Epithelial cell of proximal tubule (primary cell): ENCODE measurements at places on chromosomes 1 and 21.

- DNase-seq: no peak
Measured at GRCh38 chr21:32687643-32688345, 40.0 kb downstream of the SYNJ1 start.

GRCh38 chr1:31694069-31694963 lies 9.5 kb downstream of the COL16A1 start:
- DNase-seq: no peak

- DNase-seq: no peak
Measured at GRCh38 chr1:172641492-172641891, 17.4 kb upstream of the FASLG start.

DNA sequence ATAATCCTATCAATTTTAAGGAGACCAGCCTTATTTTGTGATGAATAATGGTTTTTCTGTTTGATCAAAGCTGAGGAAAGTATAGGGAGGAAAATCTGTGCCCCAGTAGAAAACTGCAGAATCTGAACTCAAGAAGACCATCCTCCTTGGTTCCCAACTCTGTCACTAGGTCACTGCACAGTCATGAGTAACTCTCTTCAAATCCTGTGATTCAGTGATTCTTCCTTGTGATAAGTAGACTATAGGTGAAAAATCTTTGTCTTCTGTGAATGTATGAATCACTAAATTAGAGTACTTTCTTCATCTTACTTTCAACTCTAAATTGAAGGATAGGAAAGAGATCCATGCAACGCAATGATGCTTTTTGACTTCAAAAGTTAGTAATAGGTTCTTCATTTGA lies 13.3 kb upstream of the OR2L5 start:
- DNase-seq: no peak

DNA sequence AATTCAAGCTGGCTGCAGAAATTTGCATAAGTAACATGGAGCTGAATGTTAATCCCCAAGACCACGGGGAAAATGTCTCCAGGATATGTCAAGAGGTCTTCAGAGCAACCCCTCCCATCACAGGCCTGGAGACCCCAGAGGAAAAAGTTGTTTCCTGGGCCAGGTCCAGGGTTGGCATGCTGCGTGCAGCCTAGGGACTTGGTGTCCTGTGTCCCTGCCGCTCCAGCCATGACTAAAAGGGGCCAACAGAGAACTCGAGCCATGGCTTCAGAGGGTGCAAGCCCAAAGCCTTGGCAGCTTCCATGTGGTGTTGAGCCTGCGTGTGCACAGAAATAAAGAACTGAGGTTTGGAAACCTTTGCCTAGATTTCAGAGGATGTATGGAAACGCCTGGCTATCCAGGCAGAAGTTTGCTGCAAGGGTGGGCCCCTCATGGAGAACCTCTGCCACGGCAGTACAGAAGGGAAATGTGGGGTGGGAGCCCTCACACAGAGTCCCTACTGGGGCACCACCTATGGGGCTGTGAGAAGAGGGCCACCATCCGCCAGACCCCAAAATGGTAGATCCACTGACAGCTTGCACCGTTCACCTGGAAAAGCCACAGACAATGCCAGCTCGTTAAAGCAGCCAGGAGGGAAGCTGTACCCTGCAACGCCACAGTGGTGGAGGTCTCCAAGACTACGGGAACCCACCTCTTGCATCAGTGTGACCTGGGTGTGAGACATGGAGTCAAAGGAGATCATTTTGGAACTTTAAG lies 222.9 kb downstream of the COP1 start:
- no peak for DNase-seq

- DNase-seq: no peak
Measured at GRCh38 chr1:100868364-100868995, 26.2 kb downstream of the EXTL2 start.

GRCh38 chr1:155527677-155528076 lies 34.9 kb downstream of the ASH1L start:
- DNase-seq: no peak

- DNase-seq: peak; percentile 19
Measured at GRCh38 chr1:185244015-185244747, 72.9 kb downstream of the IVNS1ABP start.

GRCh38 chr1:59055908-59056719 lies 240.8 kb upstream of the FGGY start:
- DNase-seq: no peak

- peak; percentile 54 for DNase-seq
Measured at GRCh38 chr1:43206600-43207228, 34.6 kb downstream of the CFAP57 start.

DNA sequence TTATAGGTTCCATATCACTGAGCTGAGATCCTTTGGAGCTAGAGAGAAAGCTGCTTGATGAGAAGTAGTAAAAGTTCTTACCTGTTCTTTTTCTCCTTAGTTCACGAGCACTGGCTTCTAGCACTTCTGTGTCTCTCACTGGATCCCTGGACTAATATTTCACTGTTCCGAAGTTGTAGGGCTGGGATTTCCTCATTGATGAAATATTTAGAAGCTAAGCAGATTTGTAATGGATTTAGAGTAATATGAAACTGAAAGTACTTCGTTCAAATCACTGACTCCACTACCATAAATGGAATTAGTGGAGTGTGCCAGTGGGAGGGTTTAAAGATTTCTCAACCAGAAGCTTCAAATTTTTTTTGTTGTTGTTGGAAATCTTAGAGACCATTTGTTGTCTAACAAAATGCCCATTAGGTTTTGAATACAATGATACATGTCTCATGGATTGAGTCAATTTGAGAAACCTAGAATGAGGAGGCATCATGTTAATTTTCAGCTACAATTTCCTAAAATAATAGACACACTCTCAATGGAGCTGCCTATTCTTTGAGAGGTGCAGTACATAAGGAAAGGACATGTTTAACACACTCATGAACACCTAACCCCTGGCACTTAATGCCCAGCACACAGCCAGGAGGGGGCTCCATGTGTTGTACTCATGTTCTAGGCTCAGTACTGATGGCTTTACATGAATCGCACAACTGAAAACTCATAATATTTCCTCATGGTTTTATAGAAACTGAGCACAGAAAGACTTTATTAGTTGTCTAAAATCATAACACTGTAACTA lies at the start of gene GBP1:
TSS of gene GBP1 (minus strand) at position 130 of the 790 bp plus-strand sequence. CDS start 1,974 bp downstream, outside the sequence.
- DNase-seq: peak; percentile 87

GRCh38 chr1:37100310-37100709 lies 66.0 kb upstream of the GRIK3 start:
- DNase-seq: no peak

DNA sequence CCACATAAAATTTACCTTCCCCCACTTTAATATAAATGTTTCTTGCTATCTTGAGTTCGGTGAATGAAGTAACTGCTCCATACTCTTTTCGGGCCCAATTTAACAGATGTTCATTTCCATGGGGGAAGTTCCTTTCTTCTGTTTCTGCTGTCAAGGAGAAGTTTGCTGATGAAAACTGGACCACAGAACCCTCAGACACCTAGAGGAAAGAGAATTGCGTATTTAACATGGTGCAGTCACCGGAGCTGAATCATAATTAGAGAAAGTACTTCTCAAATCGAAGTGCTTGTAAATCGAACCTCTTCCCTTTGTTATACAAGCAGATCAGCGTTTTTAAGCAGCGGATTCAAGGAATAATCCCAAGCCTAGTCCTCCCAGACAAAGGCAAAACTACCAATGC lies 151.2 kb downstream of the TGFBR3 start:
- DNase-seq: no peak

- DNase-seq: no peak
Measured at GRCh38 chr1:86704972-86705664, 742 bp downstream of the SH3GLB1 start.

DNA sequence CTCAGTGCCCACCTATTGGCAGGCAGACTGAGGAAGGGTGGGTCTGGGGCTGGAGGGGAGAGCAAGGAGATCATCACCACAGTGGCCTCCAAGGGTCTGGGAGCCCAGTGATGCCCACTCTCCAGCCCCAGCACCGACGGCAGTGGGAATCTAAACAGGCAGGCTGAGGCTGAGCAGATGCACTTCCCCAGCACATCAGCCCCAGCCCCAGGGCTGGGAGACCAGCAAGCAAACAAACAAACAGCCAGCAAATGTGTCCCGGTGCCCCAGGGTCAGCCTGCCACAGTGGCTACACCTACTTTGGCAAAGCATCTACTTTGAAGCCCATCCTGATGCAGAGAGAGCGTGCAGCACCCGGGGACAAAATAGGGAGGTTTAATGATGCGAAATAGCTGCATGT lies 216.3 kb upstream of the ZC3H12A start:
- no peak for DNase-seq

- no peak for DNase-seq
Measured at GRCh38 chr1:78038071-78038470, 7.7 kb upstream of the GIPC2 start.

DNA sequence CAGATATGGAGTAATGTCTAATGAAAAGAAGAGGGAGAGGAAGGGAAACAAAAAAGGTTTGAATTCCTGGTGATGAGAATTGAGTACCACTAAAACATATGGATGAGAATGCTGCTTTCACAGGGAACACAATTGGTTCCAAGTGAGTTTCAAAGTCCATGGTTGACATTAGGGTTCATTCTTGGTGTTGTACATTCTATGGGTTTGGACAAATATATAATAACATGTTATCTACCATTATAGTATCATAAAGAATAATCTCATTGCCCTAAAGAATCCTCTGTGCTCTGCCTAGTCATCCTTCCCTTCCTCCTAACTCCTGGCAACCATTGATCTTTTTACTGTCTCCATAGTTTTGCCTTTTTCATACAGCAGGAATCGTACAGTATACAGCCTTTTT lies 20.1 kb downstream of the TMCO1 start:
- no peak for DNase-seq

- DNase-seq: no peak
Measured at GRCh38 chr1:85303440-85304162, 27.2 kb upstream of the BCL10 start.

DNA sequence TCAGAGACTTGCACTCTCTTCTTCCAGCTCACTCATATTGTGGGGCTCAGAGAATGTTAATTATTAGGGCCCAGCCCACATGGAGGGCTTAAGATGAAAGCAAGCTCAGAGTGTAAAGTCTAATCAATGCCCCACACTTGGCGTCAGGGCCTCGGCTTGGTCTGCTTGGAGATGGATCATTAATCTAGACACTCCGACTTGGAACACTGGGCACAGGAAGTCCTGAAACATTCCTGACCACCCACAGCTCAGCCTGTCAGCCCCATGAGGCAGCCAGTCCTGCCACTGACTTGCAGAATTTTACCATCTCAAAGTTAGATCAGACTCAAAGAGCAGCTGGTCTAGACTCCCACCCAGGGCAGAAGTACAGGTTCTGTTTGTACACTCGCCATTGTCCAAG lies 69.8 kb upstream of the TRABD2B start:
- DNase-seq: peak; percentile 86

DNA sequence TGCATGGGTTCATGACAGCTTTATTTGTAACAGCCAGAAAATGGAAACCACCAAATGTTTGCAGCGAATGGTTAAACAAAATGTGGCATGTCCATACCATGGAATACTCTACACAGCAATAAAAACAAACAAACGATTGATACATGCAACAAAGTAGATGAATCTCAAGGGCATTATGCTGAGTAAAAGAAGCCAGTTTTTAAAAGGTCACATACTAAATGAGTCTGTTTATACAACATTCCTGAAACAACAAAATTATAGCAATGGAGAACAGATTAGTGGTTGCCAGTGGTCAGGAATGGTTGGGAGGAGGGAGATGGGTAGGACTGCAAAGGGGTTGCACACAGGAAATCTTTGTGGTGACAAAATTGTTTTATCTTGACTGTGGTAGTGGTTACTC lies 202.4 kb upstream of the UBE2U start:
- DNase-seq: no peak

DNA sequence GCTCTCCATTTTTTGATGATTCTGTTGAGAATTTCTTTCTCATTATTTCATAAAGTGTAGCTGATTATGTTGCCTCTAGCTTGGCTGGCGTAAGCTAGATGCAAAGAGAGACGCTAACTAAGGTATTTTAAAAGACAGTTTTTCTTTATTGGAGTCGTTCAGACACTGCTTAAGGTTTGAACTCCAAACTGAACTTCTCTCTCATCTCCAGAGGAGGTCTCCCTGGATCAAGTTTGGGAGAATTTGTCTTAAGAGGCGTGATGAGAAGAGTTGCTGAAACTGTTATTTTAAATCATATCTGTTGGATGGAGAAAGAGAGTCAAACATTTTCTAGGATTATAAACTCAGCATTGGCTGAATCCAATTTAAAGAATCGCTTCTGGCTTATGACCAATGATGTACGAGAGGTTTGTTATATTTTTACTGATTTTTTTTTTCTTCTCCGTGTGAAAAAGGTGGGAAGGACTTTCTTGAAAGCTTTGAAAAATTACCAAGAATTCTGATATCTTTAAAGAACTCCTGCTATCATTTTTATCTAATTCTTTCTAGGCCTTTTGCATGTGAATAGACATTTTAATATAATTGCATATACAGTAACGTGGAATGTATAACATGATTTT lies 34.0 kb downstream of the MAP3K7CL start:
- DNase-seq: peak; percentile 52

DNA sequence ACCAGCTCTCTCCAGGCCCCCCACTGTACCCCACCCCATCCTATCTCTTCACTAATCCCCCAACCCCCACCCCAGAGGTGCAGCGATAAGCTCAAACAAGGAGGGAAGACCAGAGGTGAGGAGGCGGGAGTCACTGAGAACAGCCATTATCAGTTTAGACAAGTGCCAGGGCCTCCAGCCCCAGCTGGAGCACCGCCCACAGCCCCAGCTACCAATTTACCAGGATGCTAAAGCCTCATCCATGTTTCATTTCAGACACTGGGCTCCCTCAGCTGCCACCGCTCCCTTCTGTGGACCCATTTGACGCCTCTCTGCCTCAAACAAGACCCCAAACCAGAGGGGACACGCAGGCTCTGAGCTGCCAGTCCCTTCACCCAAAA lies 80.6 kb downstream of the DISP3 start:
- DNase-seq: no peak

DNA sequence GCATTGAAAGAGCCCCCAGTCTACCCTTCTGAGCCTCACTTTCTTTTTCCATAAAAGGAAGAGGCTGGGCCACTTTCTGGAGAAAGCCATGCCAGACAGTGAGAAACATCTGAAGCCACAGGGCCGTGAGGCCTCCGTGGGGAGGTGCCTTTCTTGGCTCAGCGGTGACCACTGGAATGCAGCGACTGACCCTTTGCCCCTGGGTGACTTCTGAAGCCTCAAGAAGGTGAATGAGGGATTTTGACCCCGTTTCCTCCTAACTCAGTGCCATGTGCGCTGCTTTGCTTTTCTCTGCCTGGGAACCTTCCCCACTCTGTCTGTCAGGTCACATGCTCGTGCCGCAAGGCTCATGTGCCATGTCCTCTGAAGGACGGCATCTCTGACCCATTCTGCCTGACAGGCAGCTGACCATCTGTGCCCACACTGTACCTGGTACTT lies 44.7 kb upstream of the A3GALT2 start:
- no peak for DNase-seq

DNA sequence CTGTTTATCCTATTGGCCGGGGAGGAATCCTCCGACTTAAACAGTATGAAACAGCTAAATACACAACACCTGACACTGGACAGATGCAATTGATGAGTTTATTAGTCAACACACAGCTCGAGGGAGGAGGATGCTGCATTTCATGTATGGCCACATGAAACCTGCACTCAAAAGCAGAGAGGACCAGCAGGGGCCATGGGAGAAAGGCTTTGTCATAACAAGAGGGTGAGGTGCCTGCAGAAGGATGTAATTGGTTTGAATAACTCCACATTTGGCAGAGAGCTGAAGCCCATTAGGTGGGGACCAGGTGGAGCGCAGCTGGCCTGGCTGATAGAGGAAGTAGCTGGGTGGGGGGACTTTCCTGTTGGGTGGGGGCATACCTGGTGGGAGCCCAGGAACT lies 599.1 kb downstream of the PTPRU start:
- no peak for DNase-seq

GRCh38 chr1:76006234-76006633 lies 68.3 kb upstream of the ST6GALNAC3 start:
- no peak for DNase-seq
